ENCODE measurements at places on chromosomes 6 and 20.

DNA sequence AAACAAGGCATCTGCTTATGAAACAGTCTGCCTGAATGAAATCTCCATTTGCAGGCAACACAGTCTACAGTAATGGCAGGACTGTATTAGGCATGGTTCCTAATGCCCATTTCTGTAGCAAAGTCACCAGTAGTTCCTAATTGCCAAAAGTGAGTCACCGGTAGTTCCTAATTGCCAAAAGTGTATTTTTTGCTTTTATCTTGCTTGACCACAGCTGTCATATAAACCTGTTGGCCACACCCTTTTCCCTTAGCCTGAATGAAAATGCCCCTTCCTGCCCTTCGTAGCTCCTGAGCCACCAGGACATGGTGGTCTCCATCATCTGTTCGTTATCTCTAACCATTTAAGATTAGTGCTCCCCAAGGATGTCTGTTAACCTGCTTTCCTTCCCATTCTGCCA is 34.5 kb downstream of the MTHFD1L start:
- DNase-seq: no peak

GRCh38 chr6:31359581-31359980 is 2.6 kb upstream of the HLA-B start:
- no peak for DNase-seq

- DNase-seq: no peak
Observed at GRCh38 chr20:9021699-9022098, 47.2 kb upstream of the PLCB4 start.

DNA sequence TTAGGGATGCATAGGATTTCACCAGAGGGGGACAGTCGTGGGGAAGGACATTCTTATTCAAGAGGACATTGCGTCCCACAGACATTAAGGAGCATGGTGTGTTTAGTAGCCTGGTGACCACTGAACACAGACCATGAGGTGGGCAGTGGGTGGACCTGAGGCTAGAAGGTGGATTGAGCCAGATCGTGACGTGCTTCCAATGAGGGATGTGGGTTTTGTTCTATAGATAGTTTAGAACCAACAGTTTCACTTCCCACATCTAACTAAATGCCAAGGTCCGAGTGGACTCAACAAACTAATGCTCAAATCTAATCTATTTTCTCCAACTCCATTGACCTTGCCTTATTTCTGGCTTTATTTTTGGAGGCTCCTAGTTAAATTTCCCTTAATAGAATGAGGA is 58.5 kb downstream of the OGFRL1 start:
- DNase-seq: no peak

GRCh38 chr20:21521596-21522480 is 8.0 kb upstream of the NKX2-2 start:
- no peak for DNase-seq

- DNase-seq: no peak
Observed at GRCh38 chr6:147586044-147586443, 77.6 kb downstream of the SAMD5 start.

GRCh38 chr20:34112600-34113101 is 608 bp upstream of the EIF2S2 start:
- DNase-seq: no peak

DNA sequence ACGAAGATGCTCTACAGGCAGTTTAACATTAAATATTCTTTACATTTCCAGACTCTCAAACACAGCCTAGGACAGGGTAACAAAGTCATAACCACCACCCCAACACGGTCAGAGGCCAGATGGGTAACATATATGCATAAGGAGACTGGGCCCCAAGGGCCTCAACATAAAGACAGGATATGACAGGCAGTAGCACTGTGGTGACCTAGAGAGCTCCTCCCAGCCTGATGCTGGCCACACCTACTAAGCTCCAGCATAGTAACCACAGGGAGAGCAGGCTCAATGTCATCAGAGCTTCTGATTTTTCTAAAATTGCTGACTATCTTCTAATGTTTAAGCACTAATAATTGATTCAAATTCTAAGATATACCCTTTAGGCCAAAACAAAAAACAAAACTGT is 21.7 kb downstream of the SMLR1 start:
- no peak for DNase-seq

- no peak for DNase-seq
Observed at GRCh38 chr6:150683320-150683719, 83.6 kb downstream of the PLEKHG1 start.

DNA sequence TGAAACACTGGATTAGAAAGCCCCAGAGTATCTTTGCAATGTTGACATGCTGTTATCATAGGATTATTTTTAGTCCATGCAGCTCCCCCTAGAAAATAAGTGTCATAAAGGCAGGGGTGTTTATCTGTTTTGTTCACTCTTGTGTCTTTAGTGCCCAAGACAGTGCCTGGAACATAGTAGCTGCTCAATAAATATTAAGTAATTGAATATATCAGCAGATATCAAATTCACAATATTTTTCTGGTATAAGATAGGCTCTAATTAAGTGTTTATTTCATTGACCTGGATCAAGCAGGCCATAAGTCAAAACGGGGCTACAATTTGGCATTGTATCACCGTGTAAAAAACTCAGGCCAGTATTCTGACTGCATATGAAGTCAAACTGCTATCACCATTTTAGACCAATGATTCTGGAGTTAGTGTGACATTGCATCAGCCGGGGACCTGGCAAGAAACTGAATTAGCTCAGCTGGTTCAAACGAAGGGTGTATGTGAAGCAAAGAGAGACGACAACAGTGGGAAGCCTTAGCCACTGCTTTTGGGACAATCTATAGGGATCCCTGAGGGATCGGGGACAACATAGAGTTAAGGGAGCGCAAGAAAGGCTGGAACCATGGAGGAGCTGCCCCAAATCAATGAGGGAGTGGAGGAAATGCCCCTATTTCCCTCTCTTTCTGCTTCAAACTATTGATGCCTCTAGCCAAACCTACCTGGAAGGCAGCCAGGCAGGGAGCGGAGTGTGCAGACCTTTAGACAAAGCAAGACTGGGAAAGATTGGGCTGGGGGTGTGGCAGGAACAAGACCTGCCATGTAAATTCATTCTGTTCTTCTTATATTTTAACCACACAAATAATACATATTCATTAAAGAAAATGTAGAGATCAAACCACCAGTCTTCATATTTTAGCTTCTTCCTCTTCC is 112.2 kb downstream of the PLEKHG1 start:
- DNase-seq: no peak

DNA sequence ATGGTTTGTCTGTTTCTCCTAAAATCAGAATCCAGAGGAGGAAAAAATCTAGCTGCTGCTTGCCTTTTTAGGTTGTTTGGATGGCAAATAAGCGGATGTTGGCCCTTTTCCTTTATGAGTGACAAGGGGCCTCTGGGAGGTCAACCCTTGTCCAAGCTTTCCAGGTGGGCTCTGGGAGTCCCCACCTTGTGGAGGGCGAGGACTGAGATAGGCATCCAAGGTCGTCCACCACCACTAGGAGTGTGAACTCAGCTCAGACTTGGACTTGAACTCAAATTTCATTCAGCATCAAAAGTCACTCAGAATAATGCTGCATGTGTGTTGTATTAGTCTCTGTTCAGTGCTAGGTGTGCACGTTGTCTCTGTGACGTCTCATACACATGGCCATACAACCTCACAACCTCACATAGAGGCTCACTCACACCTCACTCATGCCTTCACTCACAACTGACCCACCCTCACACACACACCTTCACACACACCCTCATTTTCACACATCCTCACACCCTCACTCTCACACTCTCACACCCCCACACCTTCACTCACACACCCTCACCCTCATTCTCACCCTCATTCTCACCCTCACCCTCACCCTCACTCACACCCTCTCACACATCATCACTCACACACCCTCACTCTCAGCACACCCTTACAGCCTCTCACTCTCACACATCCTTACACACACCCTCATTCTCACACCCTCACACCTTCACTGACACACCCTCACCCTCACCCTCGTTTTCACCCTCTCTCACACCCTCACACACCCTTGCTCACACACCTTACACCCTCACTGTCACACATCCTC is 18.0 kb downstream of the DYNLT1 start:
- DNase-seq: no peak

- DNase-seq: no peak
Observed at GRCh38 chr6:146850981-146851380, 252.2 kb downstream of the ADGB start.

- no peak for DNase-seq
Observed at GRCh38 chr6:25942561-25943147, 12.2 kb upstream of the SLC17A2 start.

DNA sequence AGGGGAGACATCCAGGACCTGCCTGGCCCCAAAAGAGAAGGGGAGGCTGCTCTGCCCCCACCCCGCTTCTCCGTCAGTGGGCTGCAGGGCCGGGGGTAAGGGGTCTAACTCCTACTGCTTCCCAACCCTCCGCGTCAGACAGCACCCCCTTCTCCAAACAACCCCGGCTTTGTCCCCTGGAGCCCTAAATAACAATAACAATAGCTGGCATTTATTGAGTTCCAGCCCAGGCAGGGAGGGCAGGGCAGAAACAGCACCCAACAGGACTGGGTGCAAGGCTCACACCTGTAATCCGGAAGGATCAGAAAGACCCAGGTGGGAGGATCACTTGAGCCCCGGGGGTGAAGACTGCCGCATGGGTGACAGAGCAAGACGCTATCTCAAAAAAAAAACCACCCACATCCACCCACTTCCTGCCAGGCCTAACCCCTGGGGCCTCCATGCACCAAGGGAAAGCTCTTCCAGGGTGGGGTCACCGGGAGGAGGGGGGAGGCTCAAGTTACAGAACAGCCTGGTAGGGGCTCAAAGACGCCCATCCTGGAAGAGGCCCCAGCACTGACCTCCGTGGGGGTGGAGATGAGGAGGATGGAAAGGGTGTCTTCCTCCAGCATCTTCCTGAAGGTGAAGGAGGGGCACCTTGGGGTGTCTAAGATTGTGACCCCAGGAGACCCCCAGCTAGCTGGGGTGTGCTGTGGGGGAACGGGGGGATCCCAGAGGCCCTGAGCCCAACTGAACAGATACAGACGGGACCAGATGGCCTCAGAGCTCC is 1.3 kb upstream of the FNDC11 start:
- DNase-seq: no peak
